ENCODE measurements at places on chromosomes 11 and 22.

- DNase-seq, result no peak
Measured at GRCh38 chr22:24964441-24964840, 11.9 kb downstream of the KIAA1671 start.

DNA sequence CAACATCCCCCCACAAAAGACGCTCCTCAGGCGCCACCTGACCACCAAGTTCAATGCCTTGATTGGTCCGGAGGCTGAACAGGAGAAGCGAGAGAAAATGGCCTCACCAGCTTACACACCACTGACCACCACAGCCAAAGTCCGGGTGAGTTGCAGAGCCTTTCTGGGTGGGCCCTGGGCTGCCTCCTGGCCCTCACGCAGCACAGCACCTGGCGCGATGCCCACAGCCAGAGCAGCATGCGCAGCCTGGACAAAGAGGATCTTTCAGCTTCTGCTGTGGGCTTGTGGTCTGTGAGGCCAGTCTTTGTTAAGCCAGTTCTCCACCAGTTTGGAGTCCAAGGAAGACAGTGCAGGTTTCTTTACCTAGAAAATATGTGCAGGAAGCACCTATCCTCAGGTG lies 21.6 kb downstream of the CYB5R2 start:
- DNase-seq, result no peak

GRCh38 chr11:10573028-10573427 lies 4.6 kb upstream of the LYVE1 start:
- DNase-seq, result no peak

DNA sequence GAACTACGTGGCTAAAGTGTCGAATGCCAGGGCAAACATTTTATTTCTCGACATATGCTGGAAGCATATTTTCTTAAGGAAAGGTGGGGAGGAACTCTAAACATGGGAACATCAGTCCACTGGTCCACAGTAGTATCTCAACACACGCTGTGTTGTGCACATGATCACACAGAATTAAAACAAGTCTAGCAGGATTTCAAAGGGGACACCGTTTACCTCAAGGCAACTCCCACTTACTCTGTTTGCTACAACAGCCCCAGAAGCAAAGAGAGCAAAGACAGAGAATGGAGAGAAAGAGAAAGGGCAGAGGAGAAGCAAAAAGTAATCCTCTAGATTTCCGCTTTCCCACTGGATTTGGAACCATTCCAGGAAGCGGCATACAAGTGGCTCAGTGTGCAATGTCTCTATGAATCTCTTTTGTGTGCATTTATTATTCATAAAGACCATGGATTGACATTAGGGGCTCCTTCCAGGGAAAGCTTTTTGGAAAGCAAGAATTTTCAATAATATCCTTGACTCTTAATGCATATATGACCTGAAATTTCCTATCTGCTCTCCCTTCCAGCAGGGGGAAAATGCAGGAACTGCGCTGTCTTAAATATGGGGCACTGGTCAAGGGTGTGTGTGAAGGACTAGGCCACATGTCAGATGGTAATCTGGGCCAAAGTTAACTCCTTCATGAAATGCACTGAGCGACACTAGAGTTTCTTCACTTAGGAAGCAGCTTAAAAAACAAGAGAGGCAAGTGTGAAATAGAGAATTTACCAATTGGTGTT lies 34.8 kb upstream of the CCDC34 start:
- peak; percentile 42 for DNase-seq

DNA sequence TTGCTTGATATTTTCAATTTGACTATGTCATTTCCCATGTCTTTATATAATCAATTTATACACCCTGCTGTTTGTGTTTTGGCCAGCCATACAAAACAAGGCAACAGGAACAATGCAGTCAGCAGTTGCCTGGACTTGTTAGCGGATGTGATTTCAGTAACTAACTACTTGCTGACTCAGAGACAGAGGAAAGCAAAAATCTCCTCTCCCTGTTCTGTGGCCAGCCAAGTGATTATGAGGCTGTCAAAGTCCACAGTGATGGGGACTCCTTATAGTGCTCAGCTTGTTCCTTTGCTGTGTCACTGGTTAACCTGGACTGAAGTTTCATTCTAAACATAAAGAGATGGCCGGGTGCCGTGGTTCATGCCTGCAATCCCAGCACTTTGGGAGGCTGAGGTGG lies 32.6 kb upstream of the APLP2 start:
- DNase-seq, result no peak

GRCh38 chr11:80929031-80929805 lies 1488.4 kb upstream of the TENM4 start:
- DNase-seq, result no peak

- DNase-seq, result peak; percentile 23
Measured at GRCh38 chr22:23036684-23037428, 33.5 kb upstream of the GNAZ start.

DNA sequence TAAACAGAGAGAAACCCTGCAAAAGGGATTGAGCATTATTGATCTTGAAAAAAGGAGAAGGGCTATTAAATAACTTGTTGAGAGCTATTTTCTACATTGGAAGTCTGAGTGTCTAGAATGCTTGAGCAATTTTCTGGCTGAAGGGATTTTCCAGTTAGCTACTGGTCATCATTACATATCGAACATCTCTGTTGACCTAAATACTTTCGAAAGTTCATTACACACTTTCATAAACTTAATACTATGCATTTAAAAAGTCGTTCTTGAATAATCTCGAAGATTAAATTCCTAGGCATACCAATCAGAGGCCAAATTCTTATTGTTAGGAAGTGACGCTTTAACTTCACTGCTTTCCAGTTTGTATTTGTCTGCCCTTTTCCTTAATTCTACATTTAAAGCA lies 13.7 kb downstream of the ETS1 start:
- DNase-seq, result no peak

DNA sequence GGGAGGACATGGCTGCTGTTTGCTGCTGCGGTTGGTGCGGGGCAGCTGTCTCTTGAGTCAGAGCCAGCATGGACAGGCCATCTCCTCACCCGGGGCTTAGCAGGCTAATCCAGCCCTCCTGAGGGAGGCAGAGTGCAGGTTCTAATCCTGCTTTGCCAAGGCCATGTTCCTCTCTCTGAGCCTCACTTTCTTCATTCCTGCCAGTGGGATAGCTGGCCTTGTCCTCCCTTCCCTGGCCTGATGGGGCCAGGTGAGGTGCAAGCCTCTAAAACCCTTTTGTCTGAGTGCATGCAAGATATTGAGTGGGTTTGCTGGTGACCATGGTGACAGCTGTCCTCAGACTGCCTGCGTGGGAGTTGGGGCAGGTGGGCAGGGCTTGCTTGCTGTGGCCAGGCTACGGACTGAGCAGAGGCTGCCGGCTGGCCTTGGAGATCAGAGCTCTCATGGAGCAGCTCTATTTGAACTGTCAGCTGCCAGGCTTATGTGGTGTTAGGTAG lies 3.6 kb downstream of the USP35 start:
- no peak for DNase-seq

DNA sequence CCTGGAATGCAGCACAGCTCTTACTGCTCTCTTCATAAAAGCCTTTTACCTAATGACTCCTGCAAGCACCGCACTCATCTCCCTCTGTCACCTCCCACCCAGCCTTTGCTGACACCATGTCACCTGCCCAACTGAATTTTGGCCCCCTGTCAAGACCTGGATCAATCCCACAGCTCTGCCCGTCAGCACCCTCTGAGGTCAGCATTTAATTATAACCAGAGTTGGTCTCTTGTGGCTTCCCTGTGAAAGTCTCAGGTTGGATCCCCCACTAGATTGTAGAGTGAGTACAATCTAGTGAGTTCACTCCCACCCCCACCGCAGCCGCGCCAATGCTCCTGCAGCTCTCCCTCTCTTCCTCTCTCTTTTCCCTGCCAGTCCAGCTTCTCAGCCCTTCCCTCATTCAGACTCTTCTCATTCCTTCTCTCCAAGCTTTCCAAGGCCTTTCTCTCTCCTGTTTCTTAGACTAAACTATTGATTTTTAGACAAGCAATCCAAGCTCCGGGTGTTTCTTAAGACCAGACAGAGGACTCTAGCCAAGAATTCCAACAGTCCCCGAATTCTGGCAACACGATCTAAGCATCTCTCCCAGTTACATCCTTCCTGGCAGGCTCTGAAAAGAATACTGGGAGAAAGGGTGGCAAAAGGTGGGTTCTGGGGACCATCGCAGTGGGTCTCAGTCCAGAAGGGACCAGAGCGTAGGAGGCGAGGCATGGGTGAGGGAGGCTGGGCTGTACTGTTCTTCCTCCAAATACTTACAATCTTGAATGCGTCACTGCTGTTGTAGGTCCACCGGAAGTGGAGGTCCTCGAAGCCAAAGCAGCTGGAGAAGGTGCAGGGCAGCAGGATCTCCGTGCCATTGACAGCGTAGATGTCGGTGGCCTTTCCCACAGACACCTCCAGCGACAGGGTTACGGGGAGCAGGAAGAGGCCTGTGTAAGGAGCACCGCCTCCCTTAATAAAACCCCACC lies 8.0 kb downstream of the SCN4B start:
- no peak for DNase-seq

DNA sequence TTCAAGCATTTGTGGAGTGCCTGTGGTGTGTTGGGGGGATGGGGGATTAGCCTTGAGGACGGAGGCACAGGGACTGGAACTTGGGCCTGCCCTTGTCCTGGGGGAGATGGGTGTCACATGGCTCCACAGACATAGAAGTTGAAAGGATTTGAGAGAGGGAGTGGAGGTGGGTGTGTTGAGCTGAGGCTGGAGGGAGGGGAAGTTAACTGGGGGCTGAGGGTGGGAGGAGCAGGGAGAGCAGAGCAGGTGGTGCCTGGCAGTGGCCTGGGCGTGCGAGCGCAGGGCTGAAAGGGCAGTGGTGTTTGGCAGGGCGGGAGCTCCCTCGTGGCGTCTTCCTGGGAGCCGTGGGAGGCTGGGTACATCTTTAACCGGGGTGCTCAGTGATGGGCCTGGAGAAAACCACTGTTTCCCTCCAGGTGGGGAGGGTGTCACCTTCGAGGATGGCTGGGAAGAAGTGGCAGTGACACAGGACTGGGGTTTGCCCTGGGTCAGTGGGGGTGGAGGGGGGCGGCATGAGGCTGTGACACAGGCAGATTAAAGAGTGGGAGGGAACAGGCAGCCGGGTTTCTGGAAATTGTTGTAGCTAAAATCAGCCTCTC lies 45.5 kb downstream of the AP2A2 start:
- no peak for DNase-seq

DNA sequence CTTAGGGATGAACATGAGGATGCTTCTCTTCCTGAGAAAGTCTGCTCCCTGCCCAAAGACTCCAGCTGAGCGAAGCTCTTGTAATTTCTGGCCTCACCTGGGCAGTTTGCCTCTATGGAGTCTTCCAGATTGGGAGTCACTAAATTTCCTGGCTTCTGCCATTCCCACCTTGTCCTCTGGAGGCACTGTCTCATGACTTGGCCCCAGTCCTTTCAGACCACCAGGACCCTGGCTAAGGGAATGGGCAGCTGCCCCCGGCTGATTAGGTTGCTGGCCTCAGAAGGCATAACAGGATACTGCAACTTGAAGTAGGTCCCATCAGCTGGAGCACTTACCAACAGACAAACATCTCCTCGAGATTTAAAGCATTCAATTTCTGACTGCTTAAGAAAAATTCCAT lies 128.1 kb upstream of the SPON1 start:
- no peak for DNase-seq

GRCh38 chr22:42928969-42929837 lies 72.1 kb upstream of the ARFGAP3 start:
- no peak for DNase-seq

DNA sequence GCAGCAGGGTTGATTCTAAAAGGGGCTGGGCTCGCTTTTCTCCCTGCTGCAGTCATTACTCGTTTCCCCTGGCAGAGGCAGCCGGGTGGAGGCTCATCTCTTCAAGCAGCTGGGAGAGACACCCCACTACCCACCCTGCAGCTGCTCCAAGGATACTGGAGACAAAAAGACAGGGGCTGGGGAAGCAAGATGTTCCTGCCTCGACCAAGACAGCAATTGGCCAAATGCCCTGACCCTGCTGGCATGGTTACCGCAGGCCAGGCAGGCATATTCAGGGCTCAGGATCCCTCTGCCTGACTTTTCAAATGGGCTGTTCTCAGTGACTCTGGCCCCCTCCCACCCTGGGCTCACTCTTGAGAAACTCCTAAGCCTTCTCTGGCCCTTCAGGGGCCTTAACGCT lies 6.8 kb upstream of the RGL4 start:
- peak; percentile 30 for DNase-seq

DNA sequence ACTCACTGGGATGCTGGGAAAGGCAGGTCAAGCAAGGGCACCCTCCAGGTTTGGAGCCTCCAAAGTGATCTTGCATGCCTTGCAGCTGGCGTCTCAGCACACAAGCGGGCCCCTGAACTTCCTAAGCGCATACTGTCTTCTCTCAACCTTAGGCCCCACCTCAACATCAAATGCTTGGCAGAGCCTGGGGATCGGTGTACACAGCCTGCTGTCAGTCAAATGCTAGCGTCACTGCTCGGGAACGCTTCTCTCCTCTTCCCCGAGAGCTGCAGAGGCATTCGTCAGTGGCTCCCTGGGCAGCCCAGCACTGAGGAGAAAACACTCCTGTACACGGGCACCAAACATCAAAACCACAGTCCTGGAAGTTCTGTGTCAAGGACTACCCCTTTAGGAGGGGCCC lies 124.9 kb downstream of the C11orf58 start:
- peak; percentile 55 for DNase-seq

DNA sequence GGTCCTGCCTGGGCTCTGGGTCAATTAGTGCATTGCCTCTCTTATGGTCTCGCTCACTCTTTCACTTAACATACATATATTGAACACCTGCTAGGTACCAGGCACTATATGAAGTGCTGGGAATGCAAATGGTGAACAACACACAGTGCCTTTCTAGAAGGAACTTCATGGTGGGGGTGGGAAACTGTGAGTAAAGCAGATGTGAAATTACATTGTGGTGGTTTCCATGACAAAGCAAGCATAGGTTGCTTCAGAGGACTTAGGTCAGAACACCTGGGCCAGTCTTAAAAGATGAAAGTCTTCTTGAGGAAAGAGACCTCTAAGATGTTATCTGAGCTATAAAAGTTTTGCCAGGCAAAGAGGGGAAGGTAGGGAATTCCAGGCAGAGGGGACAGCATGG lies 231.3 kb downstream of the BUD13 start:
- DNase-seq, result no peak

DNA sequence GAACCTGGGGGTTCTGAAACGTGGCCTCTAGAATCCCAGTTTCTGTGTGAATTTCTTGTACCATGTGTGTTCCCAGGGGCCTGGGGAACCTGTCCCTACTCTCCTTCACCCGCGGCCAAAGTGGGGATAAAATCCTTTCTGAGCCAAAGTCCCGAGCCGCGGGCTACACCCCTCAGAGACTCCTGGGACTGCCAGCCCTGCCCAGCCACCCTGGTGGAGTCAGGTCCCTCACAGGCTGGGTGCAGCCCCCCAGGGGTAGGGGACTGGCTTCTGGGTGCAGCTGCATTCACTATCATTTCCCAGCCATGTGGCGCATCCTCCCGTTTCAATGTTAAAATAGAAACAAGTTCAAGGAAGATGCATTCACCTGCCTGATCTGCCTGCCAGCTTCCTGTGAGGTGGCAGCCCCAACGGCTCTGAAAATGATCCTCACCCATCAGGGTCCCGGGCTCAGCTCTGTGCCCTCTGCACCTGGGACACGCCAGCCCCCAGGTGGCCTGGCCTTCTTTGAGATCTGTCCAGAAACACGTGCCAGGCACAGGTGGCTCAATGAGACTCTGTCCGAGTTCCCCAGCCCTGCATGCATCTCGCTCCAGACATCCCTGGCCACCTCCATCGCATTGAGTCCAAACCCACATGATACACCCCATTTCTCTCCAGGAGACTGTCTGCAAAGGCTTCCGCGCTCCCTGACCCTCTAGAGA lies 338.8 kb downstream of the CTTN start:
- no peak for DNase-seq

All from muscle of back (tissue), 13 donors.